ENCODE measurements at places on chromosomes 6 and 20.
A peak's percentile ranks its signal among the peaks of the same experiment; 100 is the strongest.

DNA sequence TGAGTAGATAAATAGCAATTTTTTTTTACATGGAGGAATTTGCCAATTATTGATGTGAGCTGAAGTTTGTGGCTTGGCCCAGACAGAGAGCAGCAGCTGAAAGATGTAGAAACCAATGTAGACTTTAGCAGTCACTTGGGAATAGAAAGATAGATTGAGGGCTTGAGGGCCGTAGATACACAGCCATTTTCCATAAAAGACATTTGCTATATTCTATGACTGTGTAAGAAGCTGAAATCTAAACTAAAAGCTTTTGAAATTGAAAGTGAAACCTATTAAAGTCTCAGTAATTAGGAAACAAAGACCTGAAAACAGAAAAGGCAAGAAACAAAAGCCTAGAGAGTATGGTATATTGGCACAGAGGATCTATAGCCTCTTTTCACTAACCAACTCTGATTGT lies 332.7 kb downstream of the CENPW start:
- DNase-seq, result no peak

- no peak for DNase-seq
Observed at GRCh38 chr20:6075428-6076219, 21.8 kb upstream of the LRRN4 start.

DNA sequence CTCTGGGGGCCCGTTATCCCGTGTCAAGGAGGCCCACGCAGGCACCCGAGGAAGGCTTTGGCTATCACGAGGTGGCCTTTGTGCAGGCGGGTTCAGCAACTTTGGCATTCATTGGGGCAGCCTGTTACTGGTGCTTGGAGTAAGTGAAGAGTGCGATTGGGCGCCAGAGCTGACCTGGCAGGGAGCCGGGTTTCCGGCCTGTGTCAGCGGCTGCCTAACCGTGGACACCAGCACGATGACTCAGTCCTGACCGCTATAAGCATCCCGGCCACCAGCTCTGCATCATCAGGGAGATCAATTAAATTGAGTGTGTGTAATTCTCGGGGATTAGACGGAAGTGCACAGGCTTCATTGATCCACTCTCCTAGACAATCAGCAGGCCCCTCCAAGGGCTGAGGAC lies 45.9 kb downstream of the CDH4 start:
- DNase-seq, result no peak

DNA sequence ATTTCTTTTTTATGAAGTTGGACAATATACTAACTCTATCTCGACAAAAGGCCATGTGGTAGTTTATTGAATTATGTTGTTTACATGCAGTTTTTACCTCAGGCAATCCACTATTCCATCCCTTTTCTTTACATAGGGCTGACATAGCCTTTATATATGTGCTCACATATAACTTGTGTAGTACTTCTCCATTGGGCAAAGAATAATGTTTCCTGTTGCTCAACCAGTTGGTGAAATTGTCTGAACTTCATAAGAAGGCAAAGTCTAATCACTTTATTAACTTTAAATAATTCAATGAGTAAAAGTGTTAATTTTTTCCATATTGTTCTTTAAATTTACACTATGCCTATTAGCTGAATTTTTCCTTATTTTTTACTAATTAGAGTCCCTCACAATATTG lies 1272.1 kb downstream of the EPHA7 start:
- DNase-seq, result no peak

- peak; percentile 56 for DNase-seq
Observed at GRCh38 chr20:1415667-1416468, 23.0 kb upstream of the FKBP1A start.

DNA sequence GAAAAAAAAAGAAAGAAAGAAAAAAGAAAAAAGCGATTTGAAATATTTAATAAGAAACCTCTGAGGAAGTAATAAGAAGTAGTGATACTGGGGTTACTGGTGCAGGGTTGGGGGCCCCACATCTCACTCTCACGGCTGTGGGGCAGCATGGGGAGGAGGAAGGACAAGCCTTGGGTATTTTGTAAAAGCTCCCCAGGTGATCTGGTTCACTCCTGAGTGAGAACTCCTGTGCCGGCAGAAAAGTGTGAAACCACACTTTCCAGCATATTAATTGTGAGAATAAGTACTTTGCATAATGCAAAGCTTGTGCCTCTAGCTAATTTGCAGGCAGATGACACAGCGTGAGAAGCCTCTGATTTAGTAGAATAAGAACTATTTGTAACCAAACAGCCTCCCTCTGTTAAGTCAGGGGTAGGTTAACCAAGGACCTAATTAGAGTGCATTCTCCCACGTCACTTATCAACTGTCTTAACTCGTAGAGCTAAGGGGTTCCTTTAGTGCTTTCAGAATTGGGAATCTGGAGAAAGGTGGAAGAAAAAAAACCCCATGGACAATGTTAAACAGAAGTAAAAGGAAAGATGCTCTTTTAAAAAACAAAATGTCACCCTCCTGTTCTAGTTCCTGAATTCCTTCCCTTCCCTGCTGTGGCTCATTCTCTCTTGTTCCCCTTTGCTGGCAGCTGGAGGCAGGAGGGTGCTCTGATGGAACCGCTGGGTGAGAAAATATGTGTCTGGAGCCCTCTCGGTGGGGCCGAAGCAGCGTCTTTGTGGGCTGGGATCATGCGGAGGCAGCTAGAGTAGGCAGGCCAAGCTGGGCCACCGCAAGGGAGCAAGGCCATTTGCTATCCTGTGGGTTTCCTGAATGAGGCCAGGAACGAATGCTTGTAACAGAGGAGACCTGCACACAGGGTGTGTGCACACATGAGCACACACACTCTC lies 108.7 kb downstream of the FYN start:
- peak; percentile 91 for DNase-seq

- DNase-seq, result no peak
Observed at GRCh38 chr6:47674673-47675072, 23.7 kb upstream of the ADGRF4 start.

DNA sequence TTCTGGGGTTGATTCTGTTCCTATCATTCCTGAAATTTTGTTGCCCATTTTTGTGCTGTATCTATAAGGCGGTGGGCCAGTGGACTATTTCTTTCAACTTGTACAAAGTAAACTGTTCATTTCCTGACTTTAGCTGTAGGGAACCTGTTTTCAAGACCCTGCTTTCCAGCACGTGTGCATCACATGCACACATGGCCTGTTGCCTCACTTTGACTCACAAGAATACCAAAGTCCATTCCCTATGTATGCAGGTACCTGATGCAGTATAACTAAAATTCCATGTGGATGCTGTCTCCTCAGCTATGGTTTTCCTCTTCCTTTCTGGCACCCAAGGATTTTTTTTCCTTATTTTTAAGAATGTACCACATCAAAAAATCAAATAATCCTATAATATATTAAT lies 284.1 kb upstream of the MANEA start:
- no peak for DNase-seq

GRCh38 chr20:46774943-46775560 lies 65.6 kb downstream of the SLC2A10 start:
- no peak for DNase-seq

GRCh38 chr20:48667889-48668413 lies 159.8 kb downstream of the PREX1 start:
- DNase-seq, result no peak

GRCh38 chr6:80771941-80772340 lies 665.5 kb downstream of the BCKDHB start:
- no peak for DNase-seq

DNA sequence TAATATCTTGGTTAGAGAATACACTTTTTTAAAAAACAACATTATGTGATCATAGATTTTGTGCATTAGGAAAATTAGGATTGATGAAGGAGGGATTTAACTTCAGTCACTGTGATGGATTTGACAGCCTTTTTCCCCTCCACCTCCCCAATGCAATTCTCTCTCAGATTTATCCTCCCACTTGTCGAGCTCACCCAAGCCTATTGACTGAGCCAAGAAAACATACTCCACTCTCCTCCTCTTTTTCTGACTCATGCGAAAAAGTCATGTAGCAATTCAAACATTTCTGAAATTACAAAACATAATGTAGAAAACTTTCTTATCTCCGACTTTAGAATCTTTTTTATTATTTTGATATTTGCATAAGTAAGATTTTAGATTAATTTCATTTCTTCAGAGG lies 24.1 kb downstream of the KLHL32 start:
- DNase-seq, result no peak

- no peak for DNase-seq
Observed at GRCh38 chr6:148364056-148364824, 21.6 kb downstream of the SASH1 start.

DNA sequence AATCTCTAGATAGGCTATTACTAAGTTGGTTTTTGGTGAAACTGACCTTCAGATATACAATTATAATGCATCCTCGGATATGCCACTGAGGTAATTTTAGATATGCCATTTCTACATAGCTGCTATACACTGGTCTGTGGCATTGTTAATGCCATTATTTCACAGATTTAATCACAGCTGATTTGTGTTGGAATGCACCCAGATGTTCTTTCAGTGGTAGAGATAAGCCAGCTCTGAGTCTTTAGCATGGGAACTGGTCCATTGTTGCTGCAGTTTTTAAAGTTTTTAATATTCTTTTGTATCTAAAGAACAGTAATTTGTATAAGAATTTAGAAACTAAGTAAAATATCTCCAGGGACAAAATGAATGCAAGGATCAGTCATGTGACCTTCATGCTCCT lies 6.8 kb downstream of the TMX4 start:
- DNase-seq, result no peak

DNA sequence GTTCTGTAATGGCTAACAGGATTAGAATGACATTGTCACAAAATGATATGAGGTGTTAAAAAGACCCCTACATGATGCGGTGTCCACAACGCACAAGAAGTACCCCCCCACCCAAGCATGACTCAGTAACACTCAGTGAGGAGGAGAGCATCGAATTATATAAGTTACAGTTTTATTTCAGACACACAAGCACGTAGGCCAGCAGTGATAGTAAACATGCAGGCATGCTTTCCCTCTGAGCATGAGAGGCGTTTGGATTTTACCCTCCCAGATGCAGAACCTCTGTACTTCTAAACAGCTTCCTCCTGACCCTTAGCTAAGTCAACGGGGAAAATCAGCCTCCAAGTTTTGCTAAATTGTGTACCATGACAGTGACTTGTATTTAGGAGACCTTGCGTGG lies 23.9 kb downstream of the GNAS start:
- no peak for DNase-seq

DNA sequence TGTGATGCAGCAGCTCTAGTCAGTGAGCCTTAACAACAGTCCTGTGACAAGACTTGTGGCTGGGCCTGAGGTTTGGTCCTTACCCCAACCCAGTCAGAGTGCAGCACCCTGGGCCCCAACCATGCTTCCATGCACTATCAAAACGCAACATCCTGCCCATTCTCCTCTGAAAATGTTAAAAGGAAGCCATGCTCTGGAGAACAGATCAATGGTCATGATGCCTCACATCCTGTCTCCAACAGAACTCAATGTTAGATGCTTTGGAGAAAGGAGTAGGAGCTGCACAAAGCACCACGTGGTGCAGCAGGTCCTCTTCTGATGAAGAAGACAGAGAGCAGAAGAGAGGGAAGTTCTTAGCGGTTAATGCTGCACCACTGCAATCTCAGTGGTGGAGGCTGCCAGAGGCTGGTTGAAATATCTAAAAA lies 41.9 kb downstream of the TRAM2 start:
- DNase-seq, result peak; percentile 76

DNA sequence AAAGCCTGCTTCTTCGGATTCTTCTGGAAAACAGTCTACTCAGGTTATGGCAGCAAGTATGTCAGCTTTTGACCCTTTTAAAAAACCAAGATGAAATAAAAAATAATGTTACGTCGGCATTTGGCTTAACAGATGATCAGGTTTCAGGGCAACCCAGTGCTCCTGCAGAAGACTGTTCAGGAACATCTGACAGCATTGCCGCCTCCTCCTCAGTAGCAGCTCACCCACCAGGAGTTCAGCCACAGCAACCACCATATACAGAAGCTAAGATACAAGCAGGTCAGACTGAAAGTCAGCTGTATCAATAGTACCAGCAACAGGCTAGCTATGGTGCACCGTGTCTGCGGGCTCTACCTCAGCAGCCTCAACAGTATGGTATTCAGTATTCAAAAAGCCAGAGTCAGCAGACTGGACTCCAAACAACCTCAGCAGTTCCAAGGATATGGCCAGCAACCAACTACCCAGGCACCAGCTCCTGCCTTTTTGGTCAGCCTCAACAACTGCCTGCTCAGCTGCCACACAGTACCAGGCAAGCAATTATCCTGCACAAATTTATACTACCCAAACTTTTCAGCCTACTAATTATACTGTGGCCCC lies 51.9 kb downstream of the BTBD9 start:
- no peak for DNase-seq

DNA sequence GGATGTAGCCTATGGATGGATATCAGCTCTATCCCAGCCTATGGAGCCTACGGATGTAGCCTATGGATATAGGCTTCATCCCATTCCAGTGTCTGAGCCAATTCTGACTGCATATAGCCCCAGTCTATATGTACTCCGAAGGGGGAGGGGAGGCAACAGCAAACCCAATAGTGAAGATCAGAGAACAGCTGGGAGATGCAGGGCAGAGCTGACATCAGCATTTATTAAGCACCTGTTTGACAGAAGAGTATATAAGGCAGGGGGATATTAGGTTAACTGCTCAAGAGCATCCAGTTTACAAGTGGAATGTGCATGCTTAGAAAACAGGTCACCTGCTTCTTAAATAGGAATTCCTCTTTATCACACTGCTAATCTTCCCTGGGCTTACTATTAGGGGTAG lies 85.2 kb downstream of the TNFAIP3 start:
- no peak for DNase-seq

DNA sequence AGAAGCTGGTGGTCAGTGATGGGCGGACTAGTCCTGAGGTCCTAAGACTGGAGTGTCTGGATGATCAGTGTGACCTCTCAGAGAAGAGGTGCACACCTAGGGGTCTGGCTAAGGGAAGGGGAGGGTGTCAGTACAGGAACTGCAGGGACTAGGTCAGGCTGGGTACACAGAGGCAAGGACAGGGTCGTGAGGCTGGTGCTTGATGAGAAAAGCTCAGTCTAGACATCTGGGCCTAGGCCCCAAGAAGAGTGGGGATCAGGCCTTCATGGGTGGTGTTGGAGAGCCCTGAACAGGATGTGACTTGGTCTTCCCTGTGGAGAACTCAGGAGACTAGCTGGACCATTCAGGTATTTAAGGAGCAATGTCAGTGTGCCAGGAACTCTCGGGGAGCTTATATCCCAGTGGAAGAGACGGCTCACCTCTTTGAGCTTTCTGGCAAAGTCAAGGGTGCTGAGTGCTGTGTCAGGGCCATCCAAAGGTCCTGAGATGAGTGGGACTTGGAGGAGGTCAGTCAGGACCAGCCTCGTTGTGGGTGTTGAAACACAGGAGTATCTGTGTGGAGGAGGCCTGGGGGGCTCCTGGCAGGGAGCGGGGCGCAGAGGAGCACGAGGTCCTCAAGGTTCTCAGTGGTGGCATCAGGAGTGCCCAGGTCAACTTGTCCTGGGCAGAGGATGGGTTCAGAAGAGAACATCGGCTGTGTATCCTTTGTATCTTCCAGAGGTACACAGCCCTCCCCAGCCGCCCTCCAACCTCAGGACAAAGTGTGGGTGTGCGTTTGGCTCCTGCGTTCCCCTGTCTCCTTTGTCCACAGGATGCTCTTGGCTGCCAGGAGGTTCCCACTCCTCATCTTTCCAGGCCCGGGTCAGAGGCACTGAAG lies 13.3 kb upstream of the MYT1 start:
- no peak for DNase-seq

GRCh38 chr20:49835031-49835430 lies 22.4 kb downstream of the SLC9A8 start:
- DNase-seq, result no peak

GRCh38 chr6:38567436-38567835 lies 72.3 kb downstream of the BTBD9 start:
- no peak for DNase-seq

GRCh38 chr20:25058847-25059810 lies 1.2 kb upstream of the ACSS1 start:
- DNase-seq, result no peak

GRCh38 chr6:170253910-170254269 lies 37.0 kb downstream of the DLL1 start:
- DNase-seq, result no peak
